ENCODE measurements at places on chromosomes 11 and 22.

DNA sequence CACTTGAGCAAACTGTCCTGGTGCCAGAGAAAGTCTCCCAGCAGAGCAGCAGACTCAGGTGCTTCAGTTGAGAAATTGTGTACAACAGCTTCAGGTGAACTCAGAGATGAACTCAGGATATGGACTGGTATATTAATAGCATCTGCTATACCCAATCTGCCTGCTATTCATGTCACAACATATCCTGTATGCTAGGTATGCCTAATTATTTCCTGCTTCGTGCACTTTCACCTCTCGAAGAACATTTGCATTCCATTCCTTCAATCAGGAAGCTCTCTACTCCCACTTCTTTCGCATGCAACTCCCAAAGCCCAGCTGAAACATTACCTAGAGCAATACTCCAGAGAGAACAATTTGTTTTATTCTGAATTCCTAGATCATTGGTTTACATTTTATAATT lies 207.7 kb downstream of the KCNA4 start:
- DNase-seq, result no peak

DNA sequence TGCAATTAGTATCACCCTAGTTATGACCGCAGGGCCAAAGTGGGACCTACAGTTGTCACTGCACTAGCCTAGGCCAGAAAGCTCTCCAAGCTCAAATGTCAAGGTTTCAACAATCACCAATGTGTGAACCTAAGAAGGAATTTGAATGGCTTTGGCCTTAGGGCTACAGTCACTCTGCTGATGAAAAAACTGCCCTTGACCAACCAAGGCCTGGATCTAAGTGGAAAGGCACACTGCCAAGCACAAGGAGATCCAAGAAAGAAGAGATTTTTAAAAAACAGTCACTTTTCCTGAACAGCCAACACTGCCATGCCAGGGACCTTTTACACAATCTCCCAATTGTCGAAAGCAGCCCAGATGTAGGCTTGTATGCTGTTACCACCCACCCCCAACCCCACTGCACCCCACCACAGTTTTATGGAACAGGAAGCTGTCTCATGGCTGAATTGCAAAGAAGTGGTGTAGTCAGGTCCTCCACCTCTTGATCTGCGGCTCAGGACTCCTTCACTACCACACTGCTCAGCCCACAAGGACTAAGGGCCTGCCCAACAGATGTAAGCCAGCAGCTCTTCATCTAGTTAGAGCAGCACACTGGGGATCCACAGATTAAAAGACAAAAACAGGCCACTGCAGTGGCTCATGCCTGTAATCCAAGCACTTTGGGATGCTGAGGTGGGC lies 32.9 kb downstream of the SMCO4 start:
- no peak for DNase-seq

DNA sequence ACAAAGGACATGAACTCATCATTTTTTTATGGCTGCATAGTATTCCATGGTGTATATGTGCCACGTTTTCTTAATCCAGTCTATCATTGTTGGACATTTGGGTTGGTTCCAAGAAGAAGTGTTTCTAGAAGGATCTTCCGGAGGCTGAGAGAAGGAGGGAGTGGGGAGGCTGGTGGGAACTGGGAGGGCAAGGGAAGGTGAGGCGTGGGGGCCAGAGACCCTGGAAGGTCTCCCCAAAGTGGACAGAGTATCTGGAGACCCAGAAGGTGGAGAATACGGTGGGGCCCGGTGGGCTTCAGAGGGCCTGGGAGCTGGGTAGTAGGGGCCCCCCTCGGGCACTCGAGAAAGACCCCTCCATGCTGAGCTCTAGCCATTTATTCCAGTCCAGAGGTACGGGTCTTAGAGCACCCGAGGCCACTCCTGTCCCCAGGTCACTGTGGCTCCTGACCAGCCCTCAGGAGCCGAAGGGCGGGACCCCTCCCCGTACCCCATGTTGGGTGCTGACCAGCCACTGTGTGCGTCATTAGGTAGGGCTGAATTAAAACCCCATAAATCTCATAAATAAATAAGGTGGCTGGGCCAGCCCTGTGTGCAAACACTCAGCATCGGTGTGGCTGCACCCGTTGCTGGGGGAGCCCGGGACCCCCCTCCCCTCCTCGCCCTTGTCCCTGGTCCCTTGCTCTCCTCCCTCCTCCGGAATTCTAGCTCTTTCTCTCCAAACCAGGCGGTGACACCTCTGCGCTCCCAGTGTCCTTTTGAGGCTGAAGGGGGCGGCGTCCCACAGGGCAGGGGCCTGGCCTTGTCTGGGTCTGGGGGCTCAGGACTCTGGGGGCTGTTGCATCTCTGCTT lies 38.8 kb upstream of the MUC5AC start:
- DNase-seq, result no peak

DNA sequence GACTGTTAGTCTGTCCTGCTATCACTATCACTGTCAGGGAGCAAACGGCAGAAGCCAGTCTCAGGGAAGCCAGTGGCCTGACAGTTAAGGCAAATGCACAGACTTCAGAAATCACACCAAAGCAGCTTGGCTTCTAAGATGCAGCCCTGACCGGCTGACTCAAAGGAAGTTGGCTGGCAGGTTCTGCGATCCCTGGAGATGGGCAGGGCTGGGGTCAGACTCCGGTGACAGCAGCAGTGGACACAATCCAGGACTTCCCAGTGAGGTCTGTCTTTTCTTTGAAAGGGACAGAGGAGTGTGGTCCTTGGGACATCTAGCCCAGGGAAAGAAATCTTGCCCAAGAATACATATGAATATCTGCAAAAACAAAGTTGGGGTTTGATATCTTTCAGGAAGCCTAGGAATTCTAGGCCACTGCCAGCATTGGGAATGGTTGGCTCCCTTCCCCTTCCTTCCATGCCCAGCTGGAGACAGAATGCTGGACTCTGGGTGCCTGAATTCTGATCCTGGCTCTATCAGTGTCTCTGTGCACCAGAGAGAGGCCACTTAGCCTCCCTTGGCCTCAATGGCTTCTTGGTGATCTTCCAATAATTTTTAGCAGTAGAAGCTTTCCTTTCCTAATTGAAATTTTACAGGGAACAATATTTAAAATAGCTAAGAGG lies 108.9 kb downstream of the KIRREL3 start:
- DNase-seq, result no peak

- no peak for DNase-seq
Observed at GRCh38 chr11:128926437-128927107, 16.1 kb downstream of the TP53AIP1 start.

DNA sequence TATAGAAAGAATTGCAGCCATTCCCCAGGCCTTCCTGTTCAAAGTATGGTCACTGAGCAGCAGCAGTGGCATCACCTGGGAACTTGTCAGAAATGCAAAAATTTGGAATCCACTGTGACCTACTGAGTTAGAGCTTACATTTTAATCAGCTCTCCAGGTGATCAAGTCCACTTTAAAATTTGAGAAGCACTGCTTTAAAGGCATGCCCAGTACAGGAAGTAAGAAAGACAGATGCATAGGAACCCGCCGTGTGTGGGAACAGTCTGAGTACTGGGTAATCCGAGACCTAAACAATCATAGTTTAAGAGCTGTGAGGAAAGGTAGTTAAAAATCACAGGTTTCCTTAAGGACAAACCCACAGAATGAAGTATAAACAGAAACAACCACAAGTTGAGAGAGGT lies 462.4 kb downstream of the RAB38 start:
- no peak for DNase-seq

DNA sequence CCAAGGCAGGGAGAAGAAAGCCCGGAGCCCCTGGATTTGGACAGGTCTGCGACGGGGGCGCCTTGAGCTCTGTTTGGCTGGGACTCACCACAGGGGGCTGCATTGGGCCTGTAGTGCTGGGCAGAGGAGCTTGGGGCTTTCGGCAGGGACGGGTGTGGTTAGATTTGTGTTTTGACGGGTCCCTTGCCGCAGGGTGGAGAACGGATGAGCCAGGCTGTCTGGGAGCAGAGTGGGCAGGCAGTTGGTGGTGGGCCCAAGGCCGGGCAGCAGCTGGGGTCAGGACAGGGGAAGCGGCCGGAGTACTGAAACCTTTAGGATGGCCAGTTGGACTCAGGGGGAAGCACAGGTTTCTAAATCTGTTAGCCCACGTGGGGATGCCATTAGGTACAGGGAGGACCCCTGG lies 13.4 kb downstream of the C11orf24 start:
- no peak for DNase-seq

GRCh38 chr22:50506611-50507420 lies 686 bp downstream of the LMF2 start:
- no peak for DNase-seq

- no peak for DNase-seq
Observed at GRCh38 chr11:65352783-65353182, 1.8 kb upstream of the TIGD3 start.

DNA sequence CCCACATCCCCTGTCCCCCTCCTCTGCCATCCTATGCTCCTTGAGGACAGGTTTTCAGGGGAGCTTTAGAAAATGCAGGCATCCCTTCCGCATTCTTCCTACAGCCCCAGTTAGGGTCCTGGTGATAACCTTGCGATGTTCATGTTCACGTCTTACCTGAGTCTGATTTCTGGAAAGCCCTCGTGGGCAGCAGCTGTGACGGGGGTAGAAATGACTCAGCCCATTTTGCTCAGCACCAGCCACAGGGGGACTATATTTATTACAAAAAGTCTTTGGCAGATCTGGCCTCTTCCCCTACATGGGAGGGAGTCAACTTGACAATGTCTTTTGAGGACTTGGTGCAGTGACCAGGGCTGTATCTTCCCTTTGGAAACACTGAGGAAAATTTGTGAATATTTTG lies 12.3 kb downstream of the PKNOX2 start:
- DNase-seq, result no peak

DNA sequence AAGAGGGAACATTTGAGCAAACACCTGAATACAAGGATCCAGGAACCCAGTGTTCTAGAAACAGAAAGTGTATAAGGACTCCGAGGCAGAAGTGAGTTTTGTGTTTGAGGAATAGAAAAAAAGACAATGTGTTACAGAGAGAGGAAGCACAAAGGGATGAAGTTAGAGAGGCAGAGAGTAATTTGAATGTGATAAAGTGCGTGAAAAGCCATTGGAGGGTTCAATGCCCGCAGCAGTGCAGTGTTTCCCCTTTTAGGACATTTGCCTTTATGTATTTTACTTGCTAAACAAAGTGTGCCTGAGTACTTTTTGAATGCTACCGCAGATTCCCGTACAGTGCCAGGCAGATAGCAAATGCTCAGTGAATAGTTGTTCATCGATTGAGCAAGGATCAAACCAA lies 508.5 kb downstream of the RAB38 start:
- no peak for DNase-seq

- no peak for DNase-seq
Observed at GRCh38 chr11:84583106-84583505, 1044.0 kb downstream of the DLG2 start.

GRCh38 chr11:35163209-35163608 lies 24.2 kb downstream of the CD44 start:
- DNase-seq, result no peak

- DNase-seq, result no peak
Observed at GRCh38 chr11:62128835-62129234, 5.0 kb downstream of the INCENP start.

DNA sequence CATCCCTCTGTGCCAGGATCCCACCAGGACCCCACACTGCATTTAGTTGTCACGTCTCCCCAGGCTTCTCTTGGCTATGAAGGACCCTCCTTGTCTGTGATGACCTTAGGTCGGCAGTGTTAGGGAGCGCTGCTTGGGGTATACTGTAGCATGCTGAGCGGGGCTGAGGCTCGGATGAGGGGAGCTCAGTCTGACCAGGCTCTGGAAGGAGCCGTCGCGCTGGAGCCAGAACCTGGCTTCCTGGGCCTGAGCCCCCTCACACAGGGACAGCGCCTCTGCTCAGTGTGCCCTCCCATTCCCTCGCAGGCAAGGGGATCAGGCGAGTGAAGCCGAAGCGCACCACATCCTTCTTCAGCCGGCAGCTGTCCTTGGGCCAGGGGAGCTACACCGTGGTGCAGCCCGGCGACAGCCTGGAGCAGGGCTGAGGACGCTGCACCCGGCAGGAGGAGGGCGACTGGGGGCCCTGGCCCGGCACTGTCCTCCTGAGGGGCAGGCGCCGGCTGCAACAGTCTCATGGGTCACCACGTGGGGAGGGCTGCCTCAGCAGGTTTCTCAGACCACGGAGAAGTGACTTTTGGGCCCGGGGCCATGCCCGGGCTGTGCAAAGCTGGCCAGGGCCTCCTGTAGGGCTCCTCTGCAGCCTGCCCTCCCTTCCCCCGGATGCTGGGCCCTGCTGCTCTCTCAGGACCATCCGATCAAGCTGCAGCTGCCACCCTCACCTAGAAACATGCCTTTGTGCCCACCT lies 11.5 kb upstream of the NEAT1 start:
- no peak for DNase-seq

- no peak for DNase-seq
Observed at GRCh38 chr11:75582506-75582894, 20.4 kb downstream of the SERPINH1 start.

GRCh38 chr11:4092026-4092425 lies 2.6 kb upstream of the RRM1 start:
- DNase-seq, result no peak

DNA sequence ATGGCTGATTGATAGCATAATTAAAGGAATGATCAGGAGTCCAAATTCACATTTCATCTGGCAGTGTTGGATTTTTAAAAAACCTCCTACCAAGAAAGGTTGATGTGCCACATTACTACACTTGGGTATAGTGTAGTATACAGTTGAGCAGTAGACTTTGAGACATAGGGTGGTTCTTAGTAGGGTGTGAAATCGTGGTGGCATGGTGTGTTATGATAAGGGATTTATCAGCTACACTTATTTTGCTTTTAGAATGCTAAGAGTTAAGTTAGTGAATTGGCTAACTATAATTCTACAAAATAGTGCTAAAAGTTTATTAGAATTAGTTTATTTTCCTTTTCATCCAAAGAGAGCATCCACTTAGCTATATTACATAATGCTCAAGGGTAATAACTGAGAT lies 13.1 kb downstream of the TBCEL start:
- DNase-seq, result no peak

GRCh38 chr22:50505776-50506610 lies 1.5 kb downstream of the LMF2 start:
- DNase-seq, result no peak

DNA sequence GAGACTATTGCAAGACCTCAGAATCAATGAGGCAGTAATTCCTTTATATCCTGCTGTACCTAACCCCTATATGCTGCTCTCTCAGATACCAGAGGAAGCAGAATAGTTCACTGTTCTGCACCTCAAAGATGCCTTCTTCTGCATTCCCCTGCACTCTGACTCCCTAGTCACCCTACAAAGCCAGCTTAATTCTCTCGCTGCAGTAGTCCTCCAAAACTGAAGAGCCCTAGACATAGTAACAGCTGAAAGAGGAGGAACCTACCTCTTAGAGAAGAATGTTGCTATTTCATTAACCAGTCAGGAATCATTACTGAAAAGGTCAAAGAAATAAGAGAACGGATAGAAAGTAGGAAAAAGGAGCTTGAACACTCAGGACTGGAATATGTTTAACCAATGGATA lies 49.3 kb downstream of the PRSS23 start:
- no peak for DNase-seq

GRCh38 chr11:44577231-44577830 lies 11.9 kb downstream of the CD82 start:
- no peak for DNase-seq

Measured in effector CD4-positive, alpha-beta T cell (primary cell).